ENCODE measurements at places on chromosomes 7 and 10.

GRCh38 chr7:54326592-54327167 is 215.5 kb upstream of the VSTM2A start:
- DNase-seq = no peak

DNA sequence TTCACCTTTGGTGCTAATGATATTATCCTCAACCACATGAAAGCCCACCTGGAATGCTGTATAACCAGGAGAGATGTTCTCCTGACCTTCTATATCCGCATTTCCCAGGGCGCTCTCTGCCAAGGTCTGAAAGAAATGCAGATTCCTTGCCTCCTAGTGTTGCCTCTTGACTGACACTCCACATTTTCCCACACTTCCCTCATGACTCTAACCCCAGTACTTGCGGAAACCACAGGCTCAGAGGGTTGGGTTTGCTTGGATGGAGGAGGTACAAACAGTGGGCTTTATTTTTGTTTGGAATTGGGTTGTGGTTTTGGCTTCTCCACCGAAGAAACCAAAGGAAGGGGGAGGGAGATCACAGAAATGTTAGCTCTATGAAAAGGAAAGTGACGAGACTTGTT is 222.9 kb upstream of the CELF2 start:
- DNase-seq = no peak

GRCh38 chr7:82521906-82522445 is 78.4 kb upstream of the CACNA2D1 start:
- DNase-seq = no peak

DNA sequence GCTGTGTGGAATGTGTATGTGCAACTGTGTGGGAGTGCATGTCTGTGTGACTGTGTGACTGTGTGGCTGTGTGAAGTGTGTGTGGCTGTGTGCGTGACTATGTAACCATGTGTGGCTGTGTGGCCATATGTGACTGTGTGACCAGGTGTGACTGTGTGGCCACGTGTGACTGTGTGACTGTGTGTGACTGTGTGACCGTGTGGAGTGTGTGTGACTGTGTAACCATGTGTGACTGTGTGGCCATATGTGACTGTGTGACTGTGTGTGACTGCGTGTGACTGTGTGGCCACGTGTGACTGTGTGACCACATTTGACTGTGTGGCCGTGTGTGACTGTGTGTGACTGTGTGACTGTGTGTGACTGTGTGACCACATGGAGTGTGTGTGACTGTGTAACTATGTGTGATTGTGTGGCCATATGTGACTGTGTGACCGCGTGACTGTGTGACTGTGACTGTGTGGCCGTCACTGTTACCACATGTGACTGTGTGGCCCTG is 502.9 kb downstream of the DNAJB6 start:
- DNase-seq = no peak

DNA sequence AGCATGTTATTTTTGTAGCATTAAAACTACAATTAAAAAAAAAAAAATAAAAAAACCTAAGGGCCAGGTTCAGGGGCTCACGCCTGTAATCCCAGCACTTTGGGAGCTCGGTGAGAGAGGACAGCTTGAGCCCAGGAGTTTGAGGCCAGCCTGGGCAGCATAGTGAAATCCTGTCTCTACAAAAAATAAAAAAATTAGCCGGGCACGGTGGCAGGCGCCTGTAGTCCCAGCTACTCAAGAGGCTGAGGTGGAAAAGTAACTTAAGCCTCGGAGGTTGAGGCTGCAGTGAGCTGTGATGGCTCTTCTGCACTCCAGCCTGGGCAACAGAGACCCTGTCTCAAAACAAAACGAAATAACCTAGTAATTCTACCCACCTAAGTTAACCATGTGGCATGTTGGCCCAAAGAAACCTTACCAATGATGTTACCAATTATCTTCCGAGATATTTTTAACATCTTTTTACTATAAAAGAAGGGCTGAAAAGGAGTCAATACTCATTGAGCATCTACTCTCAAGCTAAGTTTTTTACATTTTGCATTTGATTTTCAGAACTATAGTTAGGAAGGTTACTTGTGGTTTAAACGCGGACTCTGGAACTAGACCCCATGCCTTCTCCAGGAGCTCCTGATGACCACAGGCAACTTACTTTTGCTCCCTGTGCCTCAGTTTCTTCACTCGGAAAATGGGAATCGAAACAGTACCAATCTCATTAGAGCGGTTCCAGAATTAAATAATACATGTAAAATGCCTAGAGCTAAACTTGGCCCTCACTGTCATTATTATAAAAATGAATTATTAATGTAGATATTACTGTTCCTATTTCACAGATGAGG is 1.4 kb downstream of the ITGB1 start:
- no peak for DNase-seq

- DNase-seq = no peak
Observed at GRCh38 chr7:50069613-50070012, 23.4 kb downstream of the ZPBP start.

GRCh38 chr7:132169730-132170129 is 406.5 kb downstream of the PLXNA4 start:
- no peak for DNase-seq

- no peak for DNase-seq
Observed at GRCh38 chr10:51300617-51301304, 226.5 kb downstream of the PRKG1 start.

GRCh38 chr7:50349963-50350944 is 45.7 kb downstream of the IKZF1 start:
- no peak for DNase-seq

- no peak for DNase-seq
Observed at GRCh38 chr7:33143996-33144718, 14.8 kb downstream of the BBS9 start.

- DNase-seq = no peak
Observed at GRCh38 chr7:113402482-113402881, 284.1 kb upstream of the SMIM30 start.

- no peak for DNase-seq
Observed at GRCh38 chr7:26910221-26910620, 45.8 kb upstream of the SKAP2 start.

GRCh38 chr7:32943252-32944030 is 13.8 kb upstream of the FKBP9 start:
- no peak for DNase-seq

DNA sequence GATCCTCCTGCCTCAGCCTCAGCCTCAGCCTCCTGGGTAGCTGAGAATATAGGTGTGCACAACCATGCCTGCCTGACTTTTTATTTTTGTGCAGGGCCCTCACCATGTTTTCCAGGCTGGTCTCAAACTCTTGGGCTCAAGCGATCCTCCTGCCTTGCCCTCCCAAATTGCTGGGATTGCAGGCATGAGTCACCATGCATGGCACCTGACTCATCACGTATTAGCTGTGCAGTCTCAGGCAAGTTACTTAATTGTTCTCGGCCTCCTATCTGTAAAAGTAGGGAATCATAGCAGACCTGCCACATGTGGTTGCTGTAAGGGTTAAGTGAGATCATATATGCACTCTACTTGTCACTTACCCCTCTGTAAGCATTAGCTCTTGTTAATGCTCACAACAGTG is 117.2 kb downstream of the ANLN start:
- no peak for DNase-seq

- no peak for DNase-seq
Observed at GRCh38 chr10:132960631-132961419, 18.5 kb upstream of the CFAP46 start.

Measured in progenitor cell of endocrine pancreas (in vitro differentiated cells).